ENCODE measurements at places on chromosomes 5 and 9.
A peak's percentile ranks its signal among the peaks of the same experiment; 100 is the strongest.

DNA sequence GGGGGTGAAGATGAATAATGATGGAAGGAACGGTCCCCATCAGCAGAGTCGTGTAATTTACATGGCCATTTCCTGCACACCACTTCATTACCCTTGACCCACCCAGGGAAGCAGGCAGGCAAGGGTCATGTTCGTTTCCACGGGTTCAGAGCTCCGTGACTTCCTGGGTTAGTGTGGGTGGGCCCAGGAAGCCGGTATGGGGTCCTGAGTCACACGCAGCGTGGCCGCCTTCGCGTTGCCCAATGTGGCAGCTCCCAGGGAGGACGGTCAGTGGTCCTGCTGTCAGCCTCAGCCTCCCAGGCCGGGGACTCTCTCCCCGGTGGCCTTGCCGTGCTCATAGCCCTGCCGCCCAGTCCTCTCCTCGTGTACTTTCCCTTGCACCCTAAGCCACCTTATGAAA, 5.1 kb upstream of the TERT start:
- no peak for DNase-seq

DNA sequence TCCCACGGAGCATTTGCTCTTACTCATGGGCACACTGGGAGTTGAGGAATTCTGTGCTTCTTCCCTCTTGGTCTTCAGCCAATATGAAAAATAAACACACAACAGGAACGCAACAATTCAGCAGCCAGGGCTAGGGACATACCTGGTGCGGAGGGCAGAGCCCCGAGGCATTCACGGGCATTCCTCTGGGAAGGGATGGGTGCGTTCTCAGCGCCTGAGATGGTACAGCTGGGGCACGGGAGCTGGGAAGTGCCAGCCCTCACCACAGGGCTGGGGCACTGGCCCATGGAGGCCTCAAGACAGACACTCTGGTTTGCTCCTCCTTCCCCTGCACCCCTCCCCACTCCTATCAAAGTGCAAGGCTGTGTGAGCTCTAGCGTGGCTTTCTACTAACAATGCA, 2.1 kb downstream of the SLC6A3 start:
- no peak for DNase-seq

GRCh38 chr5:92662741-92663140, 918.3 kb downstream of the NR2F1-AS1 start:
- DNase-seq, result no peak

DNA sequence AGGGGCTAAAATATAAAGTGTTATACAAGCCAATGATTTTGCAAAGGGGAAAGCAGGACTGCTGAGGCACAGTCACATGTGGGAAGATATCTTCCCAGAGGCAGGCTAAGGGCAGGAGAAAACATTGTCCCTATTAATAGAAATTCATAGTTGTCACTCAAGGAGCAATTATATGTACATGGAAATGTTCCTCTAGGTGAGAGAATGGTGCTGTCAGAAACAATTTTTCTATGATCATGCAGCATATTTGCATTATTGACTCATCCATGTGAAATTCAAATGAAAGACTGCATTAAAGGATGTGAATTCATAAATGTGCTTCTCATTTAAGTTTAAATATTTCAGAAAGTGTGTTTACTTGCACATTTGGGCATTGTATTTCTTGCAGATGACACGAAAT, 775.9 kb upstream of the CDH9 start:
- no peak for DNase-seq

DNA sequence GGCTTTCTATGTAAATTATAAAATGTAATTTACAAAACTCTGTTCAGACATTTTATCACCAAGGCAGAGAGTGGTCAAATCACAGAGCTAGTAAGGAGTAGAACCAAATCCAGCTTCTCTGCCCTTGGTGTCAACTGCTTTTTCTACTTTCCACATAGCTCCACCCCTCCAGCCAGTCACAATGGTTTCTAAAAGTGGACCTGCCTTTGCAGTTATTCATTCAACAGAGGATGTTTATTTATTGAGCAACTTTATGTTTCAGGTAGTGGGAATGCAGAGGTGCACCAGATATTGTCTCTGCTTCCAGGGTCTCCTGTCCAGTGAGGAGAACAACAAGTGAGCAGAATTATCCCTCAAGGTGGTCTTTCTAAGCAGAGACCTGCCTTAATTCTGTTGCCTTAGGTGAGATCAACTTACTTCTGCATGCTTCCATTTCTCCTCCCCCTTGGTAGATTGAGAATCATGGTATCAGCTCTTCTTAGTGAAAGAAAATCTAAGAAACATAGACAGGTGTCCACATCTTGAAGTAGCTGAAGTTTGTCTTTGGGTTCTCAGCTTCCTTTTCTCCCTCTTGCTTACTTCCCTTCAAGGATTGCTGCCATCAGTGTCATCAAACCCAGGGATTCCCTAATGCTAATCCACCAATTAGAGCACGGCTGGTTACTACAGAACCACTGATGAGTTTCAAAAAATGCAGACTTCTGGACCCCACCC, 17.2 kb upstream of the PDCD1LG2 start:
- no peak for DNase-seq

DNA sequence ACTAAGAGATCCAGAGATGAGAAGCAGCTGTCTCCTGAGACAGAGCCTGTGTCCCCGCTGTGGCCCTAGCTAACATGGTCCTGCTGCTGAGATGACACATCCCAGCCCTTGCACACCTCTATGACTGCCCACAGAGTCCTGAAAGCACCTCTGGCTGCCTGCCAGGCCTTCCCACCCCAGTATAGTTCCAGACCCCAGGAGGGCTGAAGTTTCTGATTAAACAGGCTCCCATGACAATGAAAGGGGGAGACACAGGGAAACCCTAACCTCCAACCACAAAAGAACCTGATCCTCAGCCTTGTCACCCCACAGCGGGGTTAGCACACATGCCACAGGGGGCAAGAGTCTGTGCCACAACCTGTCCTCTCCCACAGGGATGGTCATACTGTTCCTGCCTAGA, 15.6 kb downstream of the CIZ1 start:
- DNase-seq, result no peak

- peak; percentile 56 for DNase-seq
Measured at GRCh38 chr9:2015581-2016407, 647 bp downstream of the SMARCA2 start.

DNA sequence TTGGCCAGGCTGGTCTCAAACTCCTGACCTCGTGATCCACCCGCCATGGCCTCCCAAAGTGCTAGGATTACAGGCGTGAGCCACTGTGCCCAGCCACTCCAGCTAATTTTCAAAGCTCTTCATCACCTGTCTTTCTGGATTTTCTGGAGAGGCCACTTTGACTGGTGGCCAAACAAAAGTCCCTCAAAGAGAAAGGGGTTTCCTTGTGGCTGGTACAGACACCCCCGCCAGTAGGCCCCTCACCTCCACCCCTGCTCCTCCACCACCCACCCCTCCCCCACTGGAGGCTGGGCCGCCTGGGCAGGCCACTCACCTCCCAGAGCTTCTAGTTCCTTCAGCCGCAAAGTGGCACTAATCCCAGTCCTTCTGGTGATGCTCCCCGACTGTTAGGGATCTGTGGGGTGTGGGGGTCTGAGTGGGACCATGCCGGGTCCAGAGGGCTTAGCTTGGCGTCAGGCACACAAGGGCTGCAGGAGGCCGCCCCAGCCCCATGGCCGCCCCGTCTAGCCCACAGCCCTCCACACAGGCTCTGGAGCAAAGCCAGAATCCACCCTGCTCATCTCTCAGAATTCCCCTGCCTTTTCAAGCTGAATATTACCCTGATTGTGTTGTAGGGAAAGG, 182.0 kb upstream of the IER5L start:
- no peak for DNase-seq

DNA sequence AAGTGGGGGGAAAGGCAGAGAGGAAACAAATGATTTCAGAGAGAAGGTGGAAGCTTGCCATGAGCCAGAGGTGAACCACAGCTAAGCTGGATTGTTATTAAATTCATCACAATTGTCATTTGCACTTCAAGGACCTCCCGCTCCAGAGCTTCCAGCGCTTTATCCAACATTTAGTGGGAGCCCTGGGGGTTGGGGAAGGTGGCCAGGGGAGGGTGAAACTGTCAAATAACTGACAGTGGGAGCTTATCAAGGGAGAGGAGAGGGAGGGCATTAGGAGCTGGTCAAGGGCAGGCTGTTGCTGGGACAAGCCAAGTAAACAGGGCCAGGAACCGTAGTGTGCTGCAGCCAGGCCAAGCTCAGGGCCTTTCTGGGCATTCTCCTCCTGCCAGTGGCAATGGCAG, 71.5 kb downstream of the SIL1 start:
- DNase-seq, result no peak

DNA sequence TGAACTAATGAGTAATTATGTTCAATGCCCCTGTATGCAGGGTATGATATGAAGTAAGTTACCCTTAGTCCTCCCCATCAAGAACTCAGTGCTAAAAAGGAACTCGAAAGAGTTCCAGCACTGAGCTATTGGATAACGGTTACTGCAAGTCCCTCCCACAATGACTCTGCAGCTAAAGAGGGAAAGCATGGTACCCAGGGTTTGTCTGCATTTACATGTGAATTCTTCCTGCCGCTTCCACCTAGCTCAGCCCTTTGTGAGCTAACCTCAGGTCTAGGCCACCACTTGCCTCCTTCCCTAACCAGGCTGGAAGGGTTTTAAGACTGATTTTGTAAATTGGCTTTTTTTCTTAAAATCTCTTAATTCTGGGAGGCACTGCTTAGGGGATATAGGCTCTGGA, 376.8 kb downstream of the EBF1 start:
- DNase-seq, result peak; percentile 50

DNA sequence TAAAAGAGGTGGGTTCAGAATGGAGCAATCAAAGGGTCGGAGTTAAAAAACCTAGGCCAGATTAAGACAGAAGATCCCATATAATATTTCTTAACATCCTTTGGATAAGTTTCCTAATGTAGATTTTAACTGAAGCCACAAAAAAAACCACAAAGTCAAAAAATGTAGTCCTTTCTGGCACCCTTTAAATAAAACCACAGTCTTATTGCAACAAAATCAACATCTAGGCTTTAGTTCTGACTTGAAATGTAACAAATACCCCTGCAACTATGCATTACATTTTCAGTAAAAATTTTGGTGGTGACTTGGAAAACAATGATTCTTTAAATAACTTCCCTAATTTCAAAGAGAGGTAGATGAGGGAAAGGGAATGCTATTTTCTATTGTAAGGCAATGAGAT, 109.2 kb downstream of the PSAT1 start:
- DNase-seq, result no peak

DNA sequence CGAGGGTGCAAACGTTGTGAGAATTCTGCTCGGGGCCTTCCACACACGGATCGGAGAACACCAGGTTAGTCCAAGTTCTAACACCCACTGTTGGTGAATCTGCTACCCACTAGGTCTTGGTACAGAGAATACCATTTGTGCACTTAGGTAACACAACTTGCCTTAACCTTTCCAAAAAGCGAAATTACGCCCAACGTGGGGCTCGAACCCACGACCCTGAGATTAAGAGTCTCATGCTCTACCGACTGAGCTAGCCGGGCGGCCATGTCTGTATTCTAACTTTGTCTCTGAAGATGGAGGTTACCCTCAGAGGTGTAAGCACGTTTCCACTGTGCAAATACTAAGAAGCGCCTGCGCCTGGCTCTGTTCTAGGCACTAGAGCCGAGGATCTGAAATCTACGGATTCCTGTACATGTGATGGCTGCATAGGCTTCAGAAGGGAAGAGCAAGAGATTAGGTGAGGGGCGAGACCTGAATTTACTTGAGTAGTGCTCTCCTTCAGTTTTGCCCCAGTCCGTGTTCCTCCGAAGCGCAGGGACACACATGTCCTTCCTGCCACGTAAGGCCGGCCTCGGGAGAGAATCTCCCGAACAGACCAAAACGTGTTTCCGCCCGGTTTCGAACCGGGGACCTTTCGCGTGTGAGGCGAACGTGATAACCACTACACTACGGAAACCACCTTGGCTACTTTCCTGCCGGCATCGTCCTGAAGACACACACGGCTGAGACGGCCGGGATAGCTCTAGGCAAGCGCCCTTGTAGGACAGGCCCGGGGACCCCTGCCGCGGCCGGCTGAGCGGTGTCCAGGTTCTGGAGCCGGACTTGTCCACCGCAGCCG, 1.1 kb upstream of the TRIM41 start:
- no peak for DNase-seq

GRCh38 chr9:16806674-16807073, 63.8 kb downstream of the BNC2 start:
- no peak for DNase-seq

Data from iPS-NIHi11 (cell line).